ENCODE measurements at places on chromosomes 4 and X. TPM values are rescaled to one million over a fixed set of nuclear protein-coding genes. Genes with fewer than 3 reads are reported as not detected.

The CT47B1 gene
- not detected for polyA plus RNA-seq

The DDX60 gene
- polyA plus RNA-seq, result 21.4 TPM

The RBPJ gene
- polyA plus RNA-seq, result 64.3 TPM

The EDA2R gene
- polyA plus RNA-seq, result 0.43 TPM

DNA sequence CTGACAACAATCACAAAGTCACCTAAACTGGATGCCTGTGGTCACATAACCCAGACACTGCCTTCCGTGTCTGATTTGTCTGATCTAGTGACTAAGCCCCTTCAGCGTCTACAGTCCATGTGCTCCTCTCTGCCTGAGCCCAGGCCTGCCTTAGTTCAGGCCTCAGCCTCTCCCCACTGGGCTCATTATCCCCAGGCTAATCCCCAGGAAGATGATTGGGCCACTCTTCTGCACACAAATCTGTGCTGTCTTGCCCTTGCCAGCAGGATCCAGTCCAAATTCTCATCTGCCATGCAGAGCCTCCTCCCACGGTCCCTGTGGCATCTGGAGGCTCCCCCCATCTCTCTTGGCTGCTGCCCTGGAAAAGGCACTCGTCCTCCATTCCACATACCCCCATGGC, 96.5 kb downstream of the SLC2A9 start:
- no peak for DNase-seq

- DNase-seq, result no peak
These were observed 96.6 kb upstream of the GATB start for GRCh38 chr4:151857368-151857767.

DNA sequence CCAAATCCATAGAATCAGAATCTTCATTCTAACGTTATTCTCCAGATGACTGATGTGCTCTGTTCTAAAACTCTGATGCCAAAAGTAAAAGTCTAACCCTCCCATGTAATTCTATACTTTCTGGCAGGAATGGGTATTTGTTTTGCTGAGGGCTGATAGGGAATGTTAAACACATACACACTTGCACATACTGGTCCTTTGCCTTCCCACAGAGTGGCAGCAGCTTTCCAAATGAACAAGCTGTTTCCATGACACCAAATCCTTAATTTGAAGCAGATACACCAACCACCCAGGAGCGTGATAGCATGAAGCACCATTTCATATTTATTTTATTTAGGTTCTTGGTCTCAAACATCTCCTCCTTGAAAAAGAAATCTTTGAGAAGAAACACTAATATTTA, 155.5 kb upstream of the PRDX4 start:
- DNase-seq, result no peak

DNA sequence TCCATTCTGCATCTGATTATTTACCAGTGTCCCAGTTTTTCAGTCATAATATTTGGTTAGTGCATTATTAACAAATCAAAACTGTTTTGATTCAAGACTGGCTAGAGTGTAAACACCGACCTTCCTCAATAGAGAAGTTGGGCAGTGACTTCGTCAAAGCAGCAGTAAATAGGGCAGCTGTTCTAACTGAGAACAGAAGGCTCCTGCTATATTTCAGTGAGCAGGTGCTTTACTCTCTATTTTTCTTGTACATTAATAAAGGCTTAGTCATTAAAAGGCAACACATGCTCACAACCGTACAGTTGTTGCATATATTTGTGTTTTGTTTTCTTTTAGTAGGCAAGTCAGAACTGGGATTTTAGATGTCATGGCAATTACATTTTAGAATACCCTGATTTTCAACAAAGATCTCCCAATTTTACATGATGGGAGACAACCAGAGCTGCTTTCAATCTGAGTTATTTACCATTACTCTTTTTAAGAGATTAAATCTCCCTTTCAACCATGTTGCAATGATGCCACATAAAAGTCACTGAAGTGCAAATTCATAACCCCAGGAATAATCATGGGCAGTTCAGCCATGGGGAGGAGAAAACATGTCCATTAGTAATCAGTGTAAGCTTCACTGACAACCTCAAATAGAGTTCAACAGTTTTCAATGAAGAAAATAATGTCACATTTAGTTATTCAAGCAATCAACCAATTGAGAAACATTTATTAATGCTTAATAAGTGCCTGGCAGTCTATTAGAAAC, 233.3 kb downstream of the NDST4 start:
- DNase-seq, result no peak

DNA sequence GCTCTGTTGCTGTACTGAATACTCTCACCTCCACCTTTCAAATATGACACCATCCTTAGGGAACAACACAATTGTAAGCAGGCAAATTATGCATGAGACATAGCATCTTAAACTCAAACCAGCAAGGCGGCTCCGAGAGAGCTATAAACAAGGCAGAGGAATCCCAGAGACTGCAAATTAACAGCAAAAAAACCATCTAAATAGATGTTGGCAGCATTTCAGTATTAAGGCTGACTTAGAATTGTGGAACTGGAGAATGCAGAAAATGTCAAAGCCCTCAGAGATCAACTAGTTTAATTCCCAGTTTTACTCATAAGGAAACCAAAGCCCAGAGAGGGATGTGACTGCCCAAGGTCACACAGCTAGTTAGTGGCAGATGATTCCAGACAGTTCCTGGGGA, 37.2 kb upstream of the SPANXC start:
- DNase-seq, result no peak

Data from large intestine (tissue), 12 donors.